Brain (organoid and tissue), 16 donors: ENCODE measurements at places on chromosomes 2 and 18. TPM values are rescaled to one million over a fixed set of nuclear protein-coding genes. Genes with fewer than 3 reads are reported as not detected.

The PTCD3 gene
- polyA plus RNA-seq: 33.8 TPM

The SNORC gene
- polyA plus RNA-seq: 16.9 TPM

The VIL1 gene
- polyA plus RNA-seq: not detected

The TNFAIP6 gene
- 0.85 TPM for polyA plus RNA-seq

The SPP2 gene
- polyA plus RNA-seq: not detected
